ENCODE measurements at places on chromosomes 6 and 20.

DNA sequence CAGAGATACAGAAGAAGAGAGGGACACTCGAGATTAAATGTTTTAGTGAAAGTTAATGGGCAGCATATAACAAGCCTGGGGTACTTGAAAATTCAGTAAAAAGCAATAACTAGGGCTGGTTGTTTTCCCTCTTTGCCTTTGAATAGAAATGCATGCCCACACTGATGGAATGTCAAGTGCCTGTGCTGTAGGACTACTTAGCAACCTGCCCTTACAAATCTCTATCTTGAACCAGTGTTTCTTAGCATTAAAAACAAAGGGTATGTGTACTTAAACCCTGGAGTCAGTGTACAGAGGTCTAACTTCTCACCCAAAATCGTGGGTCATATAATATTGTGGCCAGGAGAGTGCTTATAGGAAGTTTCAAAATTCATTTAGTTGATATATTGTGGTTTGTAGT is 37.1 kb downstream of the RNF144B start:
- DNase-seq: no peak

DNA sequence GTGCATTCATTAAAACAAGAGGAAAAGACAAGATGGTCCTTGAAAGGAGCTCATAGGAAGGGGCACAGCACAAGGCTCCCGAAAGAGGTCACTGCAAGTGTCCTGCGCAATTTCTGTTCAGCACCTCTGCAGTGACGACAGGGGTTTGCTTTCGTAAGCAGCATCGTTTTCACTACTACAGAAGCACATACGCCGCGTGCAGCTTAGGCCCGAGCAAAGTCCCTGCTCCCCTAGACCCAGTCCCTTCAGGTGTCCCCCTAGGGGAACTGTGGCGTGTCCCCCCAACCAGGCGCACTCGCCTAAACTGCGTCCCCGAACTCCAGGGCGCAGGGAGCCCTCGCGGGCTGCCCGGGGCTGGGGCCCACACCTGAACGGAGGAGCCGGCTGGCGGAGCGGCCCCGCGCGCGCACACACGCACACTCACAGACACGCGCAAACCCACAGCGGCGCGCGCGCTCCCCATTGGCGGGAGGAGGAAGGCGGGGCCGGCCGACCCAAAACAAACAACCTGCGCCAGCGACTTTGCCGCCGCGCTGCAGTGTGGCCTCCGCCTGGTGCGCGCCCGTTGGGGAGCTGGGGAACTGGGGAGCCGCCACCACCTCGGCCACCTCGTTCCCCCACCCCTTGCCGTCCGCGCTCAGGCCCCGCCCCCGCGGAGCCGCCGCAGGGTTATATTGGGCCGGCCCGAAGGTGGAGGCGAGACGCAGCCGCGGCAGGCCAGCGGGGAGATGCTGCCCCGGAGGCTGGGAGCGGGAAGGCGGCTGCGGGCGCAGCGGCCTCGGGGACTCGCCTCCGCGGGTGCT is at the start of gene FOXQ1:
TSS of gene FOXQ1 (plus strand) at position 699 of the 803 bp plus-strand sequence. CDS start 607 bp downstream, outside the sequence.
- no peak for DNase-seq

DNA sequence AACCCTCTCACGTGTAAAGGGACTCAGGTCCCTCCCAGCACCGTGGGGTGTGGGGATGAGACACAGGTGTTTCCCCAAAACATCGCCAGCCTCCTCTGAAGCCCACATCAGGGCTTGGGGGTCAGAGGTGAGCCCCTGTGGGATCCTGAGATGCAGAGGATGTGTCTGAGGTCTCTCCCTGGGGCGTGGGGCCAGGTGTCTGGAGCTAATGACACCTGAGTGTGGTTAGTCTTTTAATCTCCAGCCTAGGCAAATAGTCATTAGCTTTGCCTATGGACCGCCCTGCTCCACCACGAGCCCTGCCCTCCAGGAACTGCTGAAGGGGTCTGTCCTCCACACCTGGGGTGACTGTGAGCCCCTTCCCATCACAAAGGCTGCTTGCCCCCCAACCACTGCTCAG is 1.7 kb downstream of the SRMS start:
- no peak for DNase-seq

DNA sequence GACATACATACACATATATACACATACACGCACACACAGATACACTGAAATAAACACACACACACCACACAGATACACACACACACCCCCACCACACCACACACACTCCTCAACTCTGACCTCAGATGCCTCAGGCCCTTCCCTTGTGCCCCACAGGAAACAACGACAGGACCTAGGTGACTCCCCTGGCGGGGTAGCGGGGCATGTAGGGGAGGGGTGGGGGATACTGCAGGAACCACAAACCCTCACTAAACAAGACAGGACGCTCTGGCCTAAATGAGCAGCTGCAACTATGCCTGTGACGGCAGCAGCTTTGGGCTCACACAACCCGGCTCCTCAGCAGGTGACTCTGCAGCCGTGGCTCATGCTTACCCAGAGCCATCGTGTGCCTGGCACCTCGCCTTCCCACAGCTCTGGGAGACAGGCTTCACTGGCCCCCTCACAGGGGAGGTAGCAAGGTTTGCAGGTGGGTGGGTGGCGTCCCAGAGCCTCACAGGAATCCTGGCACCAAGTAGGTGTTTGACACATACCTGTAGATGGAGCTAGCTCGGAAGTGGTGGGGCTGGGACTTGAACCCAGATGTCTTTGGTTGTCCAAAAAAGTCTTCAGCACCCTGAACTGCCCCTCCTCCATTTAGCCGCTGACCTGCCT is 100.8 kb downstream of the GRM4 start:
- no peak for DNase-seq

DNA sequence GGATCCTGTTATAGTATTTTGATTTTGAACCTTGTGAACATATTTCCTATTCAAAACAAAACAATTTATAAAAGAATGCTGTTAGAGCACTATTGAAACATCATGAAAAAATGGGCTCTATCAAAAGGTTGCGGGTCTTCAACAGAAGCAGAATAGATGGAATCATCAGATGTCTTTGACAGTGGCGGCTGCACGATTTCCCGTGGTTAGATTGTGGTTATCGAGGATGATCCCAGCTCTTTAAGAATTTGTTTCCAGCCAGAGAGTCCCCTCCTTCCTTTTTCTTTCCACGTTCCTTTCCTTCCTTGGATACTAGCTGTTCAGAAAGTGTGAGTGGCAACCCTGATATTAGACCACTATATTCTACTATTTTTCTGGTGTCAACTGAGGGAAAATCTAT is 163.4 kb downstream of the FARS2 start:
- DNase-seq: no peak

GRCh38 chr6:167129159-167129558 is 6.3 kb downstream of the CCR6 start:
- DNase-seq: no peak

DNA sequence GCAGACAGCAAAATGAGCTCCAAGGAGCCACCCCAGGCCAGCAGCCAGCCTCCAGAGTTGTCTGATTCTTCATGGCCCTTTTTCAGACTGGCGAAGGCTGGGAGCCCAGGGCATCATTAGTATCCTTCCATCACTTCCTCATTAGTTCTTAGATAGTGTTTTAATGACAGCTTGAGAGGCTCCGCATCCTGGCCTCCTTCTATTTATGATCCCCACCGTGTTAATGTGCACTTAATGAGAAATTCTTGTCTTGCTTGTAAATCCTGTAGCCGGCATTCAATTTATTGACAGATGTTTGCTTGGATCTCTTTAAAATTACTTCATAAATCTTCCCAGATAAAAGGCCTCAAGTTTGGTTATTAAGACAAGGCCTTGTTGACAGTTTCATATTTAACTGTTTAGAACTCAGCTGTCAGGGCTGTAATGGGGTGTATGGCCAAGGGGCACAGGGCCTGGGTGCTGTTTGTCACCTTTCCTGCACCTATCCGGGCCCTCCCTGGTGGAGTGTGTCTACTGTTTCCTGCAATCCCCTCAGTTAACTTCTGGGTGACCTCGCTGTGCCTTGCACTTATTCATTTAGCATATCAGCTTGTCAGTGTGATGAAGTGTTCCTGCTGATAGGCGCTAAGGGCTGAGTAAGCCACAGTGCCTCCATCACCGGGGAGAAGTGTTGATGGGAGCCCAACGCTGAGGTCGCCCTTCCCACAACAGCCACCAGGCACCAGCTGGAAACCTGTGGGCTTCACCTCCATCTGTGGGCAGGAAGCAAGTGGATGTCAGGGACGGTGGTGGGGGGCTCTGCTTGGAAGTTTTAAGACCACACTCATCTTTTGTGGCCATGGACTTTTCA is 169.3 kb downstream of the TSHZ2 start:
- no peak for DNase-seq

DNA sequence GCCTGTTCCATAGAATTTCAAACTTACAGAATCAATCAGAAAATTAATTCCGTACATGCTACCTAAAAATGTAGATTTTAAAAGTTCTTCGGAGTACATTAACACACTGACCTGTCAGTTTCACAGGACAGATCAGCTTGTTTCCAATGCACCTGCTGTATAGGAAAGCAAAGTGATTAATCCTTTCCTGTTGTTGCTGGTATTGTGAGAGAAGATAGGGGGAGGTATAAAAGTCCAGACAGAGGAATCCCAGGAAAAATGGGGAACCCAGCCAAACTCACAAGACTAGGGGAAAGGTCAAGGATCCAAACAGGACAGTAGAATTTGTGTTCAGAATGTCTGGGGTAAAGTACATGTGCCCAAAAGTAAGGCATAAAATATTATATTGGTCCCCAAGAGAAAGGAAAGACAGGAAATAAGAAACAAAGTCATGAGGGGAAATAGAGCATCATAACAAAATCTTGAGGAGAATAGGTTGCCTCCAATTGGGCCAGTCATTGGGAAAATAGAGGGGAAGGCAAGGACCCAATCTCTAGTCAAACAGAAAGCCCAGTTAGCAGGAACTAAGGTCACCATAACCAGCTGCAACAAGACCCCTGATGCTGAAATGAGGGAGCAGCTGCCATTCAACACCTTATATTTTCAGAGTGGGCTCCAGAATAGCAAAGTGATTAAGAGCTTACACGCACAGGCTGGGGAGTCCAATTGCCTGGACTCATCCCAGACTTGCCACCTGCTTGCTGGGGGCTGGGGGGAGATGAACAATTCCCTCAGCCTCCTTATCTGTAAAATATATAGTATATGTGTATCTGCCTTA is 10.3 kb downstream of the FILIP1 start:
- no peak for DNase-seq

DNA sequence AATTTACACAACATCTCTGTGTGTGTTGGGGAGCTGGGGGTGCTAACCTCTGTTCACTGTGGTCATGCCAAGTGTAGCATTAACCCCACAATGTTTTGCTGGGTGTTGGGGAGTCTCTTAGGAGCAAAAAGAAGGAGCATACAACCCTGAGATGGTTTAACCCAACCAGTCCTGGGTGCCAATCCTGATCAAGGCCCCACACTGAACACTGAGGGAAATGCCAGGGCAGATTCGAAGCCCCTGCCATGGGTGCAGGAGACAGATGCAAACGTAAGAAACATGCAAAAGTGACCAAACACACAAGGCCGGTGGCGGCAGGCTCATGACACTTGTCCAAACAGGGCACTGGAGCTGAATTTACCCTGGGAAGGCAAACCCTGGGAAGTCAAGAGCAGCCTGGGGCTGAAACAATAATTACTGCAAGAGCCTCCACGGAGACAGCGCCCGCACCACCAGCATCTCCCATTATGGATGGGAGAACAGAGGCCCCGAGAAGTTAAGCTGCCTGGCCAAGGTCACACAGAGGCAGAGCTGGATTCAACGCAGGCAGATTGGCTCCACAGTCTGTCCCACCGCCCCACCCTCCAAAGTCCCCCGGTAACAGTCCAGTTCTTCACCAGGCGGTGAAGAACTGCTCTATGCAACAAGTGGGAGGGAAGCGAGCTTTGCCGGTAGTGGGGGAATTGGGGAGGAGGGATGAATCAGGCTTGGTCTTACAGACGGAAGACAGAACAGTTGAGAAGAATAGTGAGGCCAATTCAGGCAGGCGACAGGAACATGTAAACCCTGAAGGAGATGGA is 8.5 kb downstream of the ACSS1 start:
- DNase-seq: no peak

DNA sequence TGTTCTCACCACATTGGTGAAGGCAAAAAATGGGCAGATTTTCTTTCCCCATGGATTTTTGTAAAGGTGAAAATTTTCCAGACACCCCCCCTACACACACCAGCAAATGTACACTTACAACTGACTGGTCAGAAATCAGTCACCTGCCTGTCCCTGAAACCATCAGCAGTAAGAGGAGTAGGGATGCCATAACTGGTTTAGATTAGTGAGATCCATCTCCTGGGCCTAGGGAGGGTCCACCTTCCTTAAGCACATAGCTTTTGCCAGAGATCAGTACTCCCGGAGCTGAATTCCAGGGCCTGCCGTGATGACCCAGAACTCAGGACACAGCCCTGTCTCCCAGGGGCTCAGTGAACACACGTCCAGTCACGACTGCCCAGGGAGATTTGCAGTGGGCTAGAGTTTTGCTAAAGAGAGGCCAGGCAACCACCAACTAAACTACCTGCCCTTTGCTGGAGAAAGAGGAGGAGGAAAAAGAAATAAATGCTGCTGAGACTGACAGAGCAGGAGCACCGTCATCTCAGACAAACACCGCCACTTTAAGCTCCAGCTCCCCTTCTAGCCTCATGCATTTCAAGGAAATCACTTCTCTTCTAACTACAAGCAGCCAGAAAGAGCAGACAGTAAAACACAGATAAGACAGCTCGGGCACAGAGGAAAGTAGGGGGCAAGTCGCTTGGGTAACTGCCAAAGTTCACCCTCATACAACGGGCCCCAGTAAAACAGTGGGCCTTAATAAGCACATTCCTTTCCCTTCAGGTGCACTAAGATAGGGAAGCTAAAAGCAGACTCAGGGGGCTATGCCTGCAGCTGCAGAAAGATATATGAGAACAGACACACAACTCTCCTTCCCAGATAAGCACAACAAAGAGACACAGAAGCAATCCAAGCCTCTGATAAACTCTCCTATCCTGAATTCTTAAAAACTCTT is 82.6 kb upstream of the SPTLC3 start:
- no peak for DNase-seq

DNA sequence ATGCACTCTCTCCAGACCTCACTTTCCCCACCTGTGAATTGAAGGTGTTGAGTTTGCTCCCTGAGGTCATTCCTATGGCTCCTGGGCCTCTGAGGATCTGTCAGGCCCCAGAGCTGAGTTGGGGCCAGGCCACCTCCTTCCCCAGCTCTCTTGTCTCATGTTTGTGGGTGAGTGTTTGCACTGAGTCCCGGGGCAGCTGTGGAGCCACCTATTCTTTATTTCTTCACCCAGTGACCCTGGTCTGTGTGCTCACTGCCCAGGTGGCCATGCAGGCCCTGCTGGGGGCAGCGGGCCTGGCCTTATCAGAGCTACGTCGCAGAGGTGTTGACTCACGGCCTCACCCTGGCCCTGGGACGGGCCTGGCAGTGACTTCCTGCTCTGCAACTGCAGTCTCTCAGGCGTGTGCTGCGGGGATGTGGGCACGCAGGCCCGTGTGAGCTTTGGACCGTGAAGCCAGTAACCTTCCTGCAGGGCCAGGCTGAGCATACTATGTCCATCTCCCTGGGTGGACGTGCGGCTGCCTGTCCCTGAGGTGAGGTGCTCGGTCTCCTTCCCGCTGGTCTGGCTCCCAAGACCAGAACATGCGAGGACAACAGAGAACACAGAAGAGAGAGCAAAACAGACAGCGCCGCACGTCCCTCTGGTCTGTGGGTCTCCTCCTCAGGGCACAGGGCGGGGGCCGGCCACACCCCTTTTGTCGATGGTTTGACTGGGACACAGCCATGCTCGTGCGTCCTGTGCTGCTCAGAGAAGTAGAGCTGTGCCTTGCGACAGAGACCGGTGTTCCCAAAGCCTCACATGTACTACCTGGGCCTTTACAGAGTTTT is 12.1 kb downstream of the TMEM181 start:
- no peak for DNase-seq

All from stimulated activated CD8-positive, alpha-beta memory T cell treated with anti-CD3 and anti-CD28 coated beads, Interleukin-2, amount 100 ng/mL, for 48 hours (primary cell).